ENCODE measurements at places on chromosomes 2 and 18. TPM values are rescaled to one million over a fixed set of nuclear protein-coding genes. Genes with fewer than 3 reads are reported as not detected.

The QPCT gene
- 26.4 TPM for total RNA-seq

The NBAS gene
- 48.4 TPM for total RNA-seq

The CCDC85A gene
- 0.07 TPM for total RNA-seq

The MOGAT1 gene
- not detected for total RNA-seq

The AQP12B gene
- not detected for total RNA-seq

The CFC1 gene
- not detected for total RNA-seq

The LINC00305 gene
- total RNA-seq, result not detected

The UGT1A3 gene
- not detected for total RNA-seq

The GBX2 gene
- 4.8 TPM for total RNA-seq

The STARD6 gene
- total RNA-seq, result 1.9 TPM

The ADGRF3 gene
- total RNA-seq, result not detected

The ANKRD36 gene
- total RNA-seq, result 5.4 TPM

The LIMS4 gene
- total RNA-seq, result 2.0 TPM

The DSC3 gene
- total RNA-seq, result 0.14 TPM

The SP110 gene
- total RNA-seq, result 11.7 TPM

The RASGRP3 gene
- total RNA-seq, result 0.36 TPM

The DSG1 gene
- not detected for total RNA-seq

The CD8B2 gene
- not detected for total RNA-seq

The HTR2B gene
- not detected for total RNA-seq

The THAP4 gene
- total RNA-seq, result 73.8 TPM

The ZBTB7C gene
- under 0.01 TPM for total RNA-seq

The LBX2 gene
- 1.3 TPM for total RNA-seq

The DTNA gene
- total RNA-seq, result 15.2 TPM
